HuH-7.5 (cell line): ENCODE measurements at places on chromosomes 5 and 9.

GRCh38 chr9:34347800-34348158 is 18.4 kb downstream of the NUDT2 start:
- DNase-seq = no peak

DNA sequence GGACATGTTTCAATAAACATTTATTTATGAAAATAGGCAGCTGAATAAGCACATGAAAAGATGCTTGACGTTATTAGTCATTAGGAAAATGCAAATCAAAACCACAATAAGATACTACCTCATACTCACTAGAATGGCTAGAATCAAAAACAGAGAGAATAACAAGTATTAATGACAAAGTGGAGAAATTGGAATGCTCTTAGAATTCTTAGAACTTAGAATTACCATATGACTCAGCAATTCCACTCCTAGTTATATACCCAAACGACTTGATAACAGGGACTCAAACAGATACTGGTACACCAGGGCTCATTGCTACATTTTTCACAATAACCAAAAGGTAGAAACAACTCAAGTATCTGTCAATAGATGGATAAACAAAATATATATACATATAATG is 15.1 kb upstream of the TRIM36 start:
- DNase-seq = no peak

GRCh38 chr5:170388818-170389549 is at the start of gene KCNMB1:
Gene KCNMB1 (minus strand): TSS chr5:170389367. CDS start chr5:170385447, 3,920 bp downstream.
- DNase-seq = no peak

- peak; percentile 46 for DNase-seq
These were observed 1.2 kb downstream of the SSBP2 start for GRCh38 chr5:81749561-81750307.

GRCh38 chr9:109421026-109421970 is 76.8 kb downstream of the PTPN3 start:
- DNase-seq = no peak

GRCh38 chr9:4030751-4031150 is 269.1 kb downstream of the GLIS3 start:
- DNase-seq = no peak

DNA sequence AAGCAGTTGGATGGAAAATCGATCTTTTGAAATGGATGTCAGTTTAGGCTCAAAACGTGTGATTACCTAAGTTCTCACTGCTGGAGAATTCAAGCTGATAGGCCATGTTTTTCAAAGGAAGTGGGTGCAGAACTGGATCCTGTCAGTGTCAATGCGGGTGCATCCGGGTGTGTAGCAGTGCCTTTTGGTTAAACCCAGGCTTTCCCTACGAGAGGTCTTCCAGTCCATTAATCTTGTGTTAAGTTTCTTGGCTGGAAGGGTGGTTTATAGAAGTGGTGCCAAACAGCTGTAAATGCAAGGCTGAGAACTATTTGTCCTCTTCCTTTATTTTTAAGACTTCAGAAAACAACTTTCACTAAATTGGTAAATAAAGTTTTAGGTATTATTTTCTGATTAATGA is 71.9 kb downstream of the DAPK1 start:
- no peak for DNase-seq

- DNase-seq = no peak
These were observed 37.5 kb downstream of the PSMB7 start for GRCh38 chr9:124377551-124378406.

GRCh38 chr9:92971121-92971520 is 23.8 kb downstream of the FGD3 start:
- DNase-seq = no peak

DNA sequence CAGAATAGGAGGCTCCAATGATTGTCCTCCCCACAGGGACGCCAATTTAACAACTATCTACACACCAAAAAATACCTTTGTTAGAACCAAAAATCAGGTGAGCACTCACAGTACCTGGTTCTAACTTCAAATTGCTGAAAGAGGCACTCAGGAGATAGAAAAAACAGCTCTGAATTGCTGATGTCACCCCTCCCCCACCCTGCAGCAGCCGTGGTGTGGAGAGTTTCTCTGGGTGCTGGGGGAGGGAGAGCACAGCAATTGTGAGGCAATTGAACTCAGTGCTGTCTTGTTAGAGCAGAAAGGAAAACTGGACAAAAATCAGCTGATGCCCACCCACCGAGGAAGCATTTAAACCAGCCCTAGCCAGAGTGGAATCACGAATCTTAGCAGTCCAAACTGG is 41.8 kb downstream of the TNFSF8 start:
- no peak for DNase-seq

DNA sequence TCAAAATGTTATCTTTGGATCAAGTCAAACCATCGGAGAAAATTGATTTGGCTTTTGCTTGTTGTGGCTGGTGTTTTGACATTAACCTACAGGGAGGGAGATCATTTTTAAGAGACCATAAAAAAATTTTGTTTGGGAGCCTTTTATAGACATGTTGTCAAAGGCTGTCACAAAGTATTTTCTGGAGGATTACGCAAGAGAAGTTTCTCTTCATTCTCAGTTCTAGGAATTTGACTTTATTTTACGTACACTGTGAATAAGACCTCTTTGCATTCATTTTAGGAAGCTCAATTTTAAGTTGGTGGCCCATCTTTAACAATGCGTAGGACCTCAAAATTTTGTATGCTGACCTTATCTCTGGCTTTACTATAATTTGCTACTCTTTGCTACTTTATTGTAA is 50.2 kb upstream of the SLC44A1 start:
- DNase-seq = no peak

DNA sequence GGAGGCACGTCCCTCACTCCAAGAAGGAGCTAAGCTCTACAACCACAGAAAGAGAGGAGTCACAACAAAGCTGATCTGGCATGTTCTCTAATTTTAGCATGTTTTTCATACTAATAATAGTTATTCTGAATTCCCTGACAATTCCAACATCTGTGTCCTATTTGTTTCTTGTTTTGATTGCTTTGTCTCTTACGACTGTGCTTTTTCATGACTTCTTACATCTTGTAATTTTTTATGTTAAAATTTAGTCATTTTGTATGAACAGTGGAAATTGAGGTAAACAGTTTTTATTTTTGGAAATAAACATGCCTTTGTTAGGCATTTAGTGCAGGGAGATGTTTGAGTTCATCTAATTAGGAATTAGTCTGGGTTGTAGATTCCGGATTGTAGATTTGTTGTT is 668.1 kb upstream of the EDIL3 start:
- no peak for DNase-seq
